ENCODE measurements at places on chromosomes 6 and 20. TPM values are rescaled to one million over a fixed set of nuclear protein-coding genes. Genes with fewer than 3 reads are reported as not detected.
A peak's percentile ranks its signal among the peaks of the same experiment; 100 is the strongest.

DNA sequence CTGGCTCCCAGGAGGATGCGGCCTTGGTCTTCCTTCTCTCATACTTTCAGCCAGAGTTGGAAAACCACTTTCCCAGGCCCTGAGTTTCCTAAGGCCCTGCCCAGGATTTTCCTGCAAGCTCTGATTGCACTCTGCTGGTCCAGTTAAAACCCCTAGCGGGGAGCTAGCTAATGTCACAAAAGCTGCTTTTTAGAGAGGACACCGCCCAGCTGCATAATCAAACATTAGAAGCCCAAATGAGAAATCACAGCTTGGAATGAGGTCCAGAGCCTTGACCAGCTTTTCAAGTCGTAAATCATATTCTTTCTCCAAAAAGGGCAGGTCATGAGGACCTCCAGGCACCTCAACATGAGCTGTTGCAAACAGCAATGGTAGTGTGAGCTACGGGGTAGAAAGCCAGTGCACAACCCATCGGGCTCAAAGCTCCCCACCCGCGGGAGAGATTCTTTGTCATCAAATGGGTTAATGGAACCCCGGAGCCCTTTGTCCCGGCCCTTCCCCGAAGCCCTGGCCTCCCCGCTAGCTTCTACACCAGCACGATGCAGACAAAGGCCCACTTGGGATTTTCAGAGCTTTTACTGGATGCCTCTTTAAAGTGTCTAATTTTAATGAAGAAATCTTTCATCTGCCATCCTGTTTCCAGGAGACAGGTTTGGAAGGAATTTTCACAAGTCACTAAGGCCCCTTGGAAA lies 134.0 kb downstream of the SCML4 start:
- no peak for DNase-seq

DNA sequence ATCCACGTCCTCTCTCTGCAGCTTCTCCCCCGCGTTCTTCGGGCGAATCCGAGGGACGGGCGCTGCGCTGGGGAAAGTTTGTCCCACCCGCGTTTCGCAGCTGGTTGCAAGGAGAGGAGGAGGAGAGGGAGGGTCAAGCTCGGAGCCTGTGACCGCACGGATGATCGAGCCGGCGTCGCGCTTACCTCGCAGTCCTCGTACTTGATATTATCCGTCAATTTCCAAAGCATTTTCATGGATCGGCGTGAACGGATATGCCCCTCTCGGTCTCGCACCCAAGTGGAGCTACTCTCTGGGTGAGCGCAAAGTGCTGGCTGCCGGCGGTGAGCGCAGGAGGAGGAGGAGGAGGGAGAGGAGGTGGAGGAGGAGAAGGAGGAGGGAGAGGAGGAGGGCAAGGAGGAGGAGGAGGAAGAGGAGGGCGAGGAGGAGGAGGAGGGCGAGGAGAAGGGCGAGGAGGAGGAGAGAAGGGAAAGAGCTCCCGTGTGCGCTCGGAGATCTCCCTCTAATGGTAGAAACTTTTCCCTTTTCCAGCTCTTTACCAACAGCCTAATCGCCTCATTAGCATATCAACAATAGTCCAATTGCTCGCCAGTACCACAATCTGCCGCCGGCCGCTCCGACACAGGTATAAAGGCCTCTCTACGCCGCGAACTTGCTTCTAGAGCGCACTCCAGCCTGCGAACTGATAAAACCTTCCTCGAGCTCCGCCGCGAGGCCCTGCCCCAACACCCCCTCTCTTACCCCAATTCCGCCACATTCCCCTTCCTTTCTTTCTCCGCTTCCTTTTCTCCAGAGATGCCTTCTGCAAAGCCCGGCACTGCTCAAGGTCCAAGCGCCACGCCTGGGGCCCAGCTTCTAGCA lies at the start of gene TFAP2A:
TFAP2A (minus strand) TSS at position 319 of the 861 bp plus-strand sequence; CDS start at position 236, 83 bp downstream.
- no peak for DNase-seq

- DNase-seq, result no peak
Measured at GRCh38 chr6:18242062-18242851, 22.1 kb downstream of the DEK start.

The MCCD1 gene
- total RNA-seq, result not detected

GRCh38 chr6:15580326-15580725 lies 82.5 kb downstream of the DTNBP1 start:
- no peak for DNase-seq

The DYNLT2 gene
- total RNA-seq, result 0.83 TPM

The BPI gene
- 0.40 TPM for total RNA-seq

The CRISP3 gene
- total RNA-seq, result 0.32 TPM

The DEFB124 gene
- not detected for total RNA-seq

The RSPH3 gene
- 8.9 TPM for total RNA-seq

GRCh38 chr6:18209539-18210197 lies 54.4 kb downstream of the KDM1B start:
- no peak for DNase-seq

The CST9L gene
- total RNA-seq, result not detected

DNA sequence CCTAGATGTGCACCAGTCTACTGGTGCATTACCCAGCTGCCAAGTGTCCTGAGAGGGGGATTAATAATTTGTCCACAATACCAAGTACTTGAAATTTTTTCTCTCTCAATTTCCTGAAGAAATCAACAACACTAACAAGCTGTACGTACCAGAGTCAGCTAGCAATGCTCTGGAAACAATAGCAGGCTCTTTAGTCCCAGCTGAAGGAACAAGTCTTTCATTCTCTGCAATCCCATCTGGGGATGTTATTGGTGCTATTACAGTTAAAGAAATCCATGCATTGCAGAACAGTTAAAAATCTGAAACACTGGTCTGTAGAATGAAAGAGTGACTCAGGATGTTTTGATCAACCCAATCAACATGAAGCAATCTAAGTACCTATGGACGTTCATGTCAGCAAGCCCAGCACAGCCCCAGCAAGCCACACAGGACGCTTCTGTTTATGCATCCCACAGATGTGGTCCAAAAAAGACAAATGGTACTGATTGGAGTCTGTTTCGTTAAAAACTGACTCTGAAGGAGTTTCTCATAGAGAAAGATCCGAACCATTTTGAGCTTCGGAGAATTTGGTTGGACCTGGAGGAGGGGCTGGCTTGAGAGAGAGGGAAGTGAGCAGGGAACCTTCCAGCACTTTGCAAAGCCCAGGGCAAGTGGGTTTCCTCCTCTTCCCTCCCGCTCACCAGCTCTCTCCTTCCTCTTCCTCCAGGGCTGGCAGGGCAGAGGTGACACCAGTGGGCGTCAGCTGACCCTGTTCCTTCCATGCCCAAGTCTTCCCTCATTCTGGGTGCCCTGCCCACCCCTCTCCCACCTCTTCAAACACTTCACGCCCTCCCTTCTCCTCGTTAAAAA lies 11.9 kb downstream of the PRR18 start:
- no peak for DNase-seq

DNA sequence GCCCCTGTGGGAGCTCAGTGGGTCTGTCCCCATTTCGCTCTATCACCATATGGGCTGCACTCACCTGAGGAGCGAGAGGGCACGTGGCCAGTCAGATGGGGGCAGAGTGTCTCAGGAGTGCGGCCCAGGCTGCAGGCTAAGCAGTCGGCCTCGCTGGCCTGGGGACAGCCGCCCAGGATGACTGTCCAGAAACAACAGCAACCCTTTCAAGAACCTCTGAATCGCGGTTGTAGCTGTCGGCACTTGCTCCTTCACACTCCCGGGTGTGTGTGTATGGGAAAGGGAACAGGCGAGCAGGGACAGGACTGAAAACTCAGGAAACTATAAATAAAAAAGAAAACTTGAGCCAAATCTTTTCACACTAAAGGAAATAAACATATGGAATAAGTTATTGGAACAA lies 63.1 kb downstream of the TFAP2A start:
- no peak for DNase-seq

- DNase-seq, result no peak
Measured at GRCh38 chr6:11194356-11195218, 37.9 kb downstream of the NEDD9 start.

GRCh38 chr6:126042001-126042419 lies 55.7 kb downstream of the TRMT11 start:
- DNase-seq, result no peak

The ADAT2 gene
- 2.2 TPM for total RNA-seq

DNA sequence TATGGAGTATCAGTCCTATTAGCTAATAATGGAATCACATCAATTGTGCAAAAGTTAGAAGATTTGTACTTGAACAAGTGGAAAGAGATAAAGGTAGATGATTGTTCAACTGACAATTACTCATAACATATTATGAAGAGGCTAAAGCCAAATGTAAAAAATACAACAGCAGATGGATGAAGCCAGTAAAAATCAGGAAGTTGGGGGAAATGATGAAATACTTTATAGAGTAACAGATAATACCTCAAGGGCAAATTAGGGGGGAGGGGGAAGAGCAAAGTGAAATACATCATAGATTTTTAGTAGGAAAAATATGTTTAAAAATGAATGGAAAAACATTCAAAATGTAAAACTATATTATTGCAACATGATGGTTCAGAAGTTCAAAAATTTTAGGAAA lies 114.0 kb downstream of the PDSS2 start:
- no peak for DNase-seq

GRCh38 chr6:37406726-37407341 lies 26.2 kb upstream of the CMTR1 start:
- DNase-seq, result no peak

- DNase-seq, result no peak
Measured at GRCh38 chr6:37555040-37555781, 55.5 kb upstream of the CCDC167 start.

- no peak for DNase-seq
Measured at GRCh38 chr6:137870308-137870644, 3.2 kb downstream of the TNFAIP3 start.

GRCh38 chr6:150684714-150685459 lies 85.2 kb downstream of the PLEKHG1 start:
- DNase-seq, result no peak

- DNase-seq, result peak; percentile 85
Measured at GRCh38 chr20:17836303-17836861, 132.2 kb downstream of the SNX5 start.

GRCh38 chr6:31569861-31570536 lies 2.1 kb upstream of the LTA start:
- no peak for DNase-seq

The CGA gene
- total RNA-seq, result not detected

- DNase-seq, result no peak
Measured at GRCh38 chr6:38088829-38089228, 269.3 kb downstream of the ZFAND3 start.

Measured in cardiac septum (tissue), 1 donor.